ENCODE measurements at places on chromosomes 5 and 9.

GRCh38 chr5:128220841-128221240 lies 137.3 kb downstream of the SLC12A2 start:
- DNase-seq: no peak

DNA sequence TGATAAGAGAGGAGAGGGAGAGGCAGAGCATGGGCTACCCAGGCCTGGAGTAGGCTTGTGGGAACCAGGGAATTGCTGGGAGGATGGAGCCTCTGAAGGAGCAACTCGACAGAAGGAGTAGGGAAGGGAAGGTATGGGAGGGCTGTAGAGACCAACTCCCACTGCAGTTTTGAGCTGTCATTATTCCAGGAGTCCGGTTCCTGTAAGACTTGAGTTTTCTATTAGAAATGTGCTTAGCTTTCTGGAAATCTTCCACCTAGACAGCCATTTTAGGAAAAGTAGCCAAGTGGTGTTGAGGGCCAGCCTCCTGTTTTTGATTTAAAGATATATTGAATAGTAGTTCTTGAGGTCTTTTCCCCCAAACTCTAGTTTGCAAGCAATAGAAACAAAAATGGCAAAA lies 323.5 kb downstream of the LRRC70 start:
- DNase-seq: no peak

DNA sequence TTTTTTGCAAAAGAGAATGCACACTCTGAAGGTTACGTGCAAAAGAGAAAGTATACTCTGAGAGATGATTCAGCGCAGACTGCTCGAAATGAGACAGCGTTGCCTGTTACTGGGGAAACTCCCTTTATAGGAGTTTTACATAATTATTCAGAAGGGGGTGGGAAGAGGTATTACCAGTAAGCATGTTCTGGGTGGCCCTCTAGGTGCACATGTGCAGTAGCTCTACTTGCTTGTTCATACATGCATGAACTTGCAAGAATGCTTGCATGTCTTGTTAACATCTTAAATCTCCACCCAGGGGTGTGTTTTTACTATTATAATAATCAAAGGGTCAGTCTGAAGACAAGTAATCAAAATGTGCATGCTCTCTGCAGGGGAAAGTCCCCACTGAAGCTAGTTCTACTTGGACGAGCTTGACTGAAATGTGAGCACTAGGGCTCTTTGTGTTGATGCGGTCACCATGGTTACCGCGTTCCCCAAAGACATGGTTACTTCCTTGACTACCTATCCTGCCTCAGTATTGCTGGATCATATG lies 75.5 kb downstream of the SGCD start:
- DNase-seq: no peak

DNA sequence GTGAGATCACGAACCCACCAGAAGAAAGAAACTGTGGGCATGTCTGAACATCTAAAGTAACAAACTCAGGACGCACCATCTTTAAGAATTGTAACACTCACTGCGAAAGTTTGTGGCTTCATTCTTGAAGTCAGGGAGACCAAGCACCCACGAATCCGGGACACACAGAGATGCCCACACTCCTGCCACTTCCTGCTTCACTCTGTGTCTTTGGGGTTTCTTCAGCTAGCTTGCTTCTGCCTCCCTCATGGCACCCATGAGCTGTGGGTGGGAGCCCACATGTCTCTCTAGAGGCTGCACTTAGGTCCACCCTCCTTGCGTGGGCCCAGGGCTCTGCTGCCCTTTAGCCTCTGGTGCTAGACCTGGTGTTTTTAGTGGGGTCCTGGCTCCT lies 61.2 kb upstream of the CNOT6 start:
- DNase-seq: no peak

- DNase-seq: no peak
These were observed 12.4 kb upstream of the NFIB start for GRCh38 chr9:14326264-14326826.

GRCh38 chr9:71638627-71639026 lies 129.7 kb downstream of the CEMIP2 start:
- DNase-seq: no peak

DNA sequence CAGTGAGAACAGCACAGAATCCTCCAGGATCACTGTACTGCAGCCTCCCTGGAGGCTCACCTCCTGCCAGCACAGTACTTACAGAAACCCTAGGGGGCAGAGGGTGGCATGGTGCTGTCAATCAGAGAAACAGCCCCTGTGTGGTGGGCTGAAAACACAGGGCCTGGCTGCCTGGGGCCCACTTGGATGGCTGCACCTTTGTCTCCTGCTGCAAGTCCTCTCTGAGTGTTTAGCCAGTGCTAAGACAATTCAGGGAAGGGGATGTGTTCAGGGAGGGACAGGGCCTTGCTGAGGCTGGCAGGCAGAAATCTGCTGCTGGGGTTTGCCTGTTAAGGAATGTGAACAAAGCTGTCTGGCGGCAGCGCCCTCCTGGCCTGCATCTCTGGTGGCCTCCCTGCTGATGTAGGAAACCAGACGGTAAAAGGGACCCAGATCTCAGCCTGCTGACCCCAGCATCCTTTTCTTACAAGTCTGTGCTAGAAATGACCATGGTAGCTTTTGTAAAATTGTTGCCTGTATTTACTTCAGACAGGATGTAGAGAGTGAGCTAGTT lies 39.5 kb downstream of the PRRC2B start:
- DNase-seq: no peak

GRCh38 chr5:86977190-86977589 lies 290.5 kb upstream of the RASA1 start:
- no peak for DNase-seq

- DNase-seq: no peak
These were observed 55.2 kb downstream of the PLK2 start for GRCh38 chr5:58404734-58405133.

- no peak for DNase-seq
These were observed 299.5 kb upstream of the CD180 start for GRCh38 chr5:67496051-67496450.

- DNase-seq: no peak
These were observed 67.2 kb downstream of the DMRT1 start for GRCh38 chr9:908536-909205.

GRCh38 chr5:132750471-132751230 lies 3.4 kb downstream of the CCNI2 start:
- no peak for DNase-seq

GRCh38 chr5:120779674-120780073 lies 315.6 kb downstream of the PRR16 start:
- DNase-seq: no peak

DNA sequence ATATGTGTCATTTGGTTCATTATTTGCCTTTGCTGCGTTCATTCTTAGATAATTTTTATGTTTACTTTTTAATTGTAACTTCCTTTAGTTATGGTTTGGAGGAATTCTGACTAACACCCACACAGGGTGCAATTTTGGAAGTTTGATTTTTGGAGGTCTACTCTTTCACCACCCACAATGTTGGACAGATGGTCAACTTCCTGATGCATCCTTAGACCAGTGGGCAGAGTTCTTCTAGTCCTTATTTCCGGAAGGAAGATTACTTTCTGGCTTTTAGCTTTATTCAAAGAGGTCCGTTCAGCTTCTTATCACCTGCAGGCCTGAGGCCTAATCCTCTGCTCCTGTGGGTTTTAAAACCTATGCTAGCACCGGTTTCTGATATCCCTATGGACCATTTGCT lies 126.7 kb downstream of the MTX3 start:
- no peak for DNase-seq

GRCh38 chr5:32299059-32299677 lies 13.6 kb downstream of the MTMR12 start:
- DNase-seq: peak; percentile 7

DNA sequence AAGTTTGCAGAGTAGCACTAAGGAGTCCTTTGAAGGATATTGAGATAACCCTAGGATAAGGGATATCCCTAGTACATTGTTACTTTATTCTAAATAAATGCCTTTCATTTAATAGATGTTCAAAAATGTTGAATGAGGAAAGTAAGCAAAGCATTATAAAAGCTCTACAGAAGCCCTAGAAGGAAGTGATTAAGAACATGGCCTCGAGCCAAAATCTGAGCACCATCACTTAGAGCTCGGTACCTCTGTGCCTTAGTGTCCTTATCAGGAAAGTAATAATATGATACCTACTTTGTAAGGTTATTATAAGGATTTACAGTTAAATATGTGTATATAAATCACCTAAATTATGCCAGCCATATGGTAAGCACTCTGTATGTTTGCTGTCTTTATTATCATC lies 242.6 kb downstream of the KIAA0825 start:
- DNase-seq: no peak

GRCh38 chr9:1332156-1332555 lies 282.0 kb downstream of the DMRT2 start:
- DNase-seq: no peak

- DNase-seq: no peak
These were observed 1079.7 kb downstream of the CDH12 start for GRCh38 chr5:21773456-21773855.

GRCh38 chr9:13550519-13550918 lies 271.0 kb upstream of the MPDZ start:
- DNase-seq: no peak
